Stomach (tissue), 19 donors: ENCODE measurements at places on chromosomes 7 and 10. TPM values are rescaled to one million over a fixed set of nuclear protein-coding genes. Genes with fewer than 3 reads are reported as not detected.

The SLC18A3 gene
- total RNA-seq: not detected

The PLXDC2 gene
- total RNA-seq: 10.4 TPM

The FLNC gene
- 30.9 TPM for total RNA-seq

The RPEL1 gene
- total RNA-seq: not detected

The TCAF2 gene
- total RNA-seq: not detected

The DEPP1 gene
- total RNA-seq: 29.0 TPM

The ACHE gene
- not detected for total RNA-seq

The CALCR gene
- not detected for total RNA-seq

The UBE3C gene
- total RNA-seq: 84.3 TPM

The HTR5A gene
- total RNA-seq: not detected

The ZNF425 gene
- total RNA-seq: 0.73 TPM

The VPS41 gene
- total RNA-seq: 75.5 TPM

The IFIT1 gene
- 2.3 TPM for total RNA-seq

The PRRT4 gene
- total RNA-seq: not detected

The SLC16A9 gene
- 0.43 TPM for total RNA-seq

The CELF2 gene
- total RNA-seq: 35.2 TPM

The NUPR2 gene
- 9.5 TPM for total RNA-seq

The ACSL5 gene
- 16.3 TPM for total RNA-seq

The SUN3 gene
- not detected for total RNA-seq

The AS3MT gene
- 4.9 TPM for total RNA-seq

The PPP1R3A gene
- total RNA-seq: not detected

The GRID2IP gene
- not detected for total RNA-seq

The HNRNPF gene
- total RNA-seq: 169 TPM

The NPFFR1 gene
- total RNA-seq: not detected

The FAM131B gene
- 14.0 TPM for total RNA-seq

The CPA5 gene
- total RNA-seq: not detected

The ATOH7 gene
- total RNA-seq: not detected

The UNC5B gene
- 5.8 TPM for total RNA-seq

The PSAP gene
- 516 TPM for total RNA-seq

The ABCA13 gene
- total RNA-seq: not detected

The CAMK2B gene
- not detected for total RNA-seq
